ENCODE measurements at places on chromosomes 7 and 10.
A peak's percentile ranks its signal among the peaks of the same experiment; 100 is the strongest.

DNA sequence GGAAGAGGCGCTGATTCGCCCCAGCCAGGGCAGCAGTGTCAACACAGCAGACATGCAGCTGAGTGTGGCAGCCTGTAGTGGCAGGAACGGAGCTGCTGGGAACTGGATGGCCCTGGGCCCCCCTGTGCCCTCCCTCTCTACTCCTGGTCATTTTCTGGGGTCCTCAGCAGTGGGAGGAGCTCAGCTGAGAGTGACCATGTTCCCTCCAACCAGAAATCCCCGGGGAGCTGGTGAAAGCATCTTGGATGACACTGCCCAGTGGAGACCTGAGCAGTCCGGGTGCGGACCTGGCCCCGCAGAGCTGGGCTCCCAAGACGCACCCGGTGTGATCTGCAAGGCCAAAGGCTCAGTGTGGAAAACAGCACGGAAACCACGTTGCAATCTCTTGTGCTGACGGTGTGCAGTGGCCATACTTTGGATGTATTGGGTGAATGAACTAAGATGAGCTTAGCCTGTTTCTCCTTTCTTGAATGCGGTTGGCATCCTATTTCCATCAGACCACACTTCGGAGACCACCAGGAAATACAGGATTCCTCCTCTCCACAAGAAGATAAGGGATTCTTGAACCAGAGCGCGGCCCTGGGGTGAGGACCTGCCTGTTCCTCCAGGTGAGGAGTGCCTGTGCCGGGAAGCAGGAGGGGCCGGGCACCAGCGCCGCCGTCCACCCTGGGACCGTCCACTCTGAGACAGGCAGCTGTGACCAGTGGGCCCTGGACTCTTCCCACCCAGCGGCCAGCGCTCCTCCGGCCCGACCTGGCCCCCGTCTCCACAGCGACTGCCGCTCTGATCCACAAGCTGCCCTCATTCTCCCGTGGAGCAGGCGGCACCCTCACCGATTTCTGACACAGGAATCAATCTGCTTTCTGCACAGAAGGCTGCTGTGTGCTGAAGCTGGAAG is 93.5 kb upstream of the DIP2C start:
- no peak for DNase-seq

DNA sequence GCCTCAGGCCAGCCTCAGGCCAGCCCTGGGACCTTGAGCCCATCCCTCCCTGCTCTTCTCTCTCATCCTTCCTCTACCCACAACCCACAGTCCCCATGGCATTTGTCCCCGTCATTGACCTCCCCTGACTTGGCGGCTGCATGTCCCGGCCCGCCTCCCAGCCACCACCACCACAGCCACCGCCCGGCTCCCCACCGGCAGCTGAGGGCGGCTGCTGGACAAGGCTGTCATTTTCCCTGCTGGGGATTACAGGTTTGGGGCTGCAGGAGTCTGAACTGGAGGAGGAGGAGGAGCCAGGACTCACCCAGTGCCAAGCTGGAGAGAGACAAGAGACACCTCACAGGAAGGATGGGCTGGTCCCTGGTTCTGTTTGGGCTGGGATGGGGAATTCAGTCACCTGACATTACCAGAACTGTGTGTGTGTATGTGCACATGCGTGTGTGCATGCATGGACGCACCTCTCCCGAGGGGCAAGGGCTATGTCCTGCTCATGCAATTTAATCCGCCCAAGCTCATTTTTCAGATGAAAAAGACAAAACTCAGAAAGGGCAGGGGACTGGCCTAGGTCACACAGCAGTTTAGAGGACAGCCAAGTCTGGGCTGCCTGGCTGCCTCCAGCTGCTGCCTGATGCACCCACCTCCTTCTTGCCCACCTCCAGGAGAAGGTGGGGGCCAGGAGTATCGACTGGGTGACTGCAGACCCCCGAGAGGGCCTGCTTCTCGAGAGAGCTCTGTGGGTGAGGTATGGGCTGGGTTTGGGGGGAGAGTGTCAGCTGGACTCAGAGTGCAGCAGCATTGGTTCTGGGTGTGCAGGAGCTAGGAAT is 113.1 kb downstream of the ZMIZ1 start:
- DNase-seq, result no peak

GRCh38 chr10:110414548-110415309 is 83.0 kb upstream of the DUSP5 start:
- peak; percentile 75 for DNase-seq

DNA sequence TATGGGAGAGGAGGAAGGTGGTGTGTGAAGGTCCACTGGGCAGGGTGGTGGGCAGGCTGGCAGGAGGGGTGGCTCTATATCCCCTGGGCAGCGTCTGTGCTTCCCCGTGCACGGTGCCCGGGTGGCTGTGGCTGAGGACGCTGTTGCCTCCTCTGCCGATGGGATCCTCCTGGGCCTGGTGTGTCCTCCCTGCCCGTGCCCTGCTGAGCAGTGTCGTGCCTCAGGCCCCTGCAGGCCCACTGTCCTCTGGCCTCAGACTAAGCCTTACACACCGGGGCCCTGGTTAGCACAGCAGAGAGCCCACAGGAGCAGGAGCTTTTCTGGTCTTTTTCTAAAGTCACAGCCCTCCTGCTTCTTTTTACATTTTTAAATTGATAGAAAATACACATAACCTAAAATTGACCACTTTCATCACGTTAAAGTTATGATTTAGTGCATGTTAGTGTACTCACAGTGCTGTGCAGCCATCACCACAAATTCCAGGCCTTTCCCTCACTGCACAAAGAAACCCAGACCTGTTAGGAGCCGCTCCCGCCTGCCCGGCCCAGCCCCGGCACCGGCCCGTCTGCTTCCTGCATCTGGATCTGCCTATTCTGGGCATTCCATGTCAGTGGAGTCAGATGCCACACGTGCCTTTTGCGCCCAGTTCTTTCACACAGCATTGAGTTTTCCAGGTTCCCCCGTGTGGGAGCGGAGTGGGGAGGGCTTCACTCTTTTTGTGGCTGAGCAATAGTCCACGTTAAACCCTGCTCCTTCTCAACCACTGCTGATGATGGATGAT is 19.4 kb downstream of the PFKFB3 start:
- no peak for DNase-seq

GRCh38 chr10:12382157-12382548 is 32.8 kb downstream of the CAMK1D start:
- DNase-seq, result no peak

GRCh38 chr7:69780379-69780778 is 182.1 kb downstream of the AUTS2 start:
- no peak for DNase-seq

DNA sequence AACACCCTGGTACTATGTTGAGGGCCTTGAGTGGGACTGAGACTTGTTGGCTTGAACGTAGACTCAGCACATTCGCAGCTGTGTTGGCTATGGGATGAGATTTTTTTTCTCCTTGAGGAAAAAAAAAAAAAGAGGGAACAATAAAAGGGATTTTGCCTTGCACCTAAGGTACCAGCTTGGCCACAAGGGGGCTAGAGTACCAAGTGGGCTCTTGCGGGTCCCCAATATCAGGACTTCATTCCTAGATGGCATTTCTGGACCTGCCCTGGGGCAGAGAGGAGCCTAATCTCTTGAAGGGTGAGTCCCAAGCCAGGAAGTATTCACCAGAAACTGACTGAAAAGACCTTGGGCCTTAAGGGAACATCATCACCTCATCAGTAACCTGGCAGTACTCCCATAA is 1083.6 kb upstream of the PHF14 start:
- no peak for DNase-seq

GRCh38 chr7:99786726-99787335 is 2.8 kb upstream of the CYP3A4 start:
- DNase-seq, result no peak

DNA sequence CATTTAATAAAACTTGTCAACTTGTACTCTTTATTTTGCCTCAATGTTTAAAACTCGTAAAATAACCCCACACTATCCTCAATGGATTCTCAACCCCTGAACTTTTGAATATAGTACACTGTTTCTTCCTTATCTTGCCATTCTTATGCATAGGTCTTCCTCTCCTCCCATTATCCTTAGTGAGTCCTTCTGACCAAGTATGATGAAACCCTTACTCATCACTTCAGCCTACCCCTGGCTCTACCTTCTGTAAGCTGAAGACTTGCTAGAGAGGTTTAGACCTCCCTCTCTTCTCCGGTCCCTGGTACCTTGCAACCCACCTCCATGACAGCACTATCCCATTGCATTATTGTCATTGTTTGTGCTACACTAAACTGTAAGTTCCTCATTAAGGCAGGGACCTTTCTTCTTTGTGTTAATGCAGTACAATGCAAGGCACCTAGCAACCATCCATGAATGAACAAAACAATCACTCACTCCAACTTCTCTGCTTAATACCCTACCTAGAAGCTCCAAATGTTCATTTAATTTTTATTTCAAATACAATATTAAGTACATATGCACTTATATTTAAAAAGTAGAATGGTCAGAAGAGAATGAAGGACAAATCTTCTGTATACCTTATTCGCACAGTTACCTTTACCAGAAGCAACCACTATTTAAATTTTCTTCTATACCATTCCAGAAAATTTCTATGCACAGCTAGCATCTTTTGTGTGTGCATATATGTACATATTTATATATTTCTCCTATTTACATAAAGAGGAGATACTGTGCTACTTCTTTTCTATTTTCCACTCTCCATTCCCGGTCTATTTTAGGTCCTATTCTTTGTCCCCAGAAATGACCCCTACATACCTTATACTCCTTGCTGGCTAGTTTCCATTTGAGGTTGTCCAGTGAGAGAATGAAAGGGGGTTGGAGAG is 77.5 kb downstream of the SLC16A9 start:
- DNase-seq, result no peak

- DNase-seq, result no peak
These were observed 795 bp downstream of the LHFPL3 start for GRCh38 chr7:104328970-104329825.

DNA sequence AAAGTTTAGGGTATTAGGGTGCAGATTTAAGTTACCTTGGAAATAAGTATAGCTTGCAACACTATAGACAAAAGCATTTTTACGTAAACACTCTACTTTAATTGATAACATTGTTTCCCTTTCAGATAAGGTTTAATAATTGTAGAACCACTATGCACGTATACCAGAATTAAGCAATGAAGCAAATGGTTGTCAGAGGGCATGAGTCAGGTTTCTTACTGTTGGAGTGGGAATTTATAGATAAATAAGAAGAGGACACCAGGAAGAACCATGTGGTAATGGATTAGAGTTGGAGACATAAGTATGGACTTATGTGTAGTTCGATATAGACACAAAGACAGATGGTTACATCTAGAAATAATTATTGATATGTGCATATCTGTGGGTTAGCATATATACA is 355.6 kb downstream of the ETV1 start:
- no peak for DNase-seq

- DNase-seq, result no peak
These were observed 155.4 kb upstream of the MYO3A start for GRCh38 chr10:25778646-25779045.

DNA sequence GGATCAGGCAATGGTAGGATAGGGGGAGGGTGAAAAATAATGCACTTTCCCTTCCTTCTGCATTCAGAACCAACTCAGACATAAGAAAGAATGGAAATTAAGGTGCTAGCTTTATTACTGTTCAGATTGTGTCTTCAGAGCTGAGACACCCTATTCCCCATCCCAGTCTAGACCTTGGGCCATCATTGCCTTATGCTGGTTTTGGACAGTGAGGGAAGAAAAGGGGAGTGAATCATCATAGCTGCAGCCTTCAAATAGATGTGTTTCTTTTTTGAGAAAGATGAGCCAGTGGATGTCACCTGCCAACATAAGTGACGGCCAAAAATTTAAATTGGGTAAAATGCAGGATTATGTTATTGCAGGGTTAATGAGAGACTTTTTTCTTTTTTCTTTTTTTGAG is 27.0 kb upstream of the TOMM7 start:
- no peak for DNase-seq

DNA sequence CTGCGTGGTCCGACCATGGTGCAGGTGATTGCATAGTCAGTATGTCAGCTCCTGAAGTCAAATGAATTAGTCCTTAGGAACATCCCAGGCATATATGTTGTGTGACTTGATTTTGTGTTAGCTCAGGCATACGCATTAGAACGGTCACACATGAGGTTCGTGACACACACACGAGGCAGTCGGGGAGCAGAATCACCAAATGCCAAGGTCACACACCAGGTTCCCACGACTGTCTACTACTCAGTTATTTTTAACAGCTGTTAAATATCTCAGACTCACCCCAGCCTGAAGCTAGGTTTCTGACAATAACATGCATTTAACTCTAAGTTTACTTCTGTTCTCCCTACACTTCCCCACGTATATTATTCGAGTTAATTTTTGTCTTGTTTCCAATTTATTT is 54.8 kb downstream of the DYNC2I1 start:
- DNase-seq, result no peak

DNA sequence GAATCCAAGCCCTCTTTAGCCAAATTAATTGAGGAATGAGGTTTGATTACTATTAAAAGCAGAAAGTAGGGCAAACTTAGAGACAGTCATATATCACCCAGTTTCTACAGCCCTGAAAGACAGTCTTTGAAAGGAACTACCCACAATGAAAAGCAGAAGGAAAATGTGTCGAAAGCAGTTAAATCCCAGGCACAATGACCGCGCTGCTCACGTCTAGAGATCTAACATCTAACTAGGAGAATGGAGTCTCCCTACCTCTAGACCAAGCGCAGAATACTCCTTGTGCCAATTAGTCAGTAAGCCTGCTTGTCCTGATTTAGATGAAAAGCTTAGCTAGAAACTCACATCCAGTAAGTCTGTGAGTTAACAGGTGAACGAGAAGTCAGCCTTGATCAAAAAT is 350.0 kb downstream of the FGFR2 start:
- no peak for DNase-seq

All from stimulated activated CD8-positive, alpha-beta memory T cell treated with anti-CD3 and anti-CD28 coated beads, Interleukin-15, amount 100 ng/mL, for 4 hours (primary cell).